ENCODE measurements at places on chromosomes 1 and 21. TPM values are rescaled to one million over a fixed set of nuclear protein-coding genes. Genes with fewer than 3 reads are reported as not detected.

DNA sequence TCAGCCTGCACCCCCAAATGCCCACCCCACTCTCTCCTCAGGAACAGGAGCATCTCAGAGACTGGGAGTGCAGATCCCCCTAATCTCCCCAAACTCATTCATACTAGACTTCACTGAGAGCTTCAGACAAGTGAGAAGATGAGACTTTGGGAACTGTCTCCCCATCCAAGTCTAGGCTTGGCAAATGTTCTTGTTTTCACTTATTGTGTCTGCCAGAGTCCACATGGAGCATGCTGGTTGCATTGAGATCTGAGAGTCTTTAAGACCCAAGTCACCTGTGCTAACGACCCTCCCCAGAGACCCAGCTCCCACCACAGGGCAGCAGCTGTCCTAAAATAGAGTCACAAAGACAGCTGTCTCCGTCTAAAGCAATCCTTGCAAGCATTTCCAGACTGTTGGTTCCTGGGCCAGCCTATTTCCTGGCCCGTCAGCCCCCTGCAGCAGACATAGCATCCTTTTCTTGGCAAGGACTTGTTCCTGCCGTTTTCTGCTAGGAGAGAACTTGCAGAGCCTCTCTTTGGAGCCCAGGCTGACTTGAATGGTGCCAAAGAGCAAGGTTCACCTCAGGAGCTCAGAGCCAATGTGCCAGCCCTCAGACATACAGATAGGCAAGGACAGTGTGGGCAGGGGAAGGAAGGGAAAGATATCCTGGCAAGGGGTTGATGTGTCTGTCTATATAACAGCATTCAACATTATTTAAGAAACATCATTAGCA lies 1.9 kb upstream of the CNTN2 start:
- H3K4me1 ChIP-seq, result peaks cover 37% of the 10 kb centered on the region
- peak overlapping the region; percentile 56 for H3K27ac ChIP-seq
- DNase-seq, result no peak
- H3K4me3 ChIP-seq, result peak overlapping the region; percentile 10
- H3K36me3 ChIP-seq, result no peaks in the 10 kb centered on the region

- DNase-seq, result no peak
- no peaks in the 10 kb centered on the region for H3K36me3 ChIP-seq
- no peak overlapping the region for H3K4me3 ChIP-seq
Observed at GRCh38 chr1:38815903-38816627, 43.5 kb downstream of the RRAGC start.

- peaks cover 22% of the 10 kb centered on the region for H3K27me3 ChIP-seq
- no peak overlapping the region for H3K27ac ChIP-seq
- no peak for DNase-seq
- no peaks in the 10 kb centered on the region for H3K36me3 ChIP-seq
- H3K4me3 ChIP-seq, result peak overlapping the region; percentile 86
Observed at GRCh38 chr1:38047603-38048141, 1.1 kb upstream of the POU3F1 start.

DNA sequence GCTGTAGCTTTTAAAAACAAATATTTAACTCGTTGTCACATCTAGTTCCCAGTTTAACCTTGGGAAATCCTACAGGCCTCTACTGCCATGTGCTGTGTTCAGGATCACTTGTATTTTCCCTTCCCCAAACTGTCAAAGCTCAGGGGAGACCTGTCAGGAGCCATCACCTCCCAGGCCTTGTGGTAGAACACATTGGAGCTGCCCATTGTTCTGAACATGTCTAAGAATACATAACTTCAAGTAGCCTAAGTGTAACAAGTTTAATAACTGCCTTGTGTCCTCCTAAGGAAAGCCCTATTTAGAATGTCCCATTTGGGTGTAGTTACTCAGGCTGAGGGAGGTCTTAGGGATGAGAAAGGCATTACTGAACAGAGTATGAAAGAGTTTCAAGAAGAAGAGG lies 28.6 kb upstream of the PIGC start:
- H3K4me3 ChIP-seq, result no peak overlapping the region
- no peaks in the 10 kb centered on the region for H3K27me3 ChIP-seq
- no peaks in the 10 kb centered on the region for H3K36me3 ChIP-seq
- no peaks in the 10 kb centered on the region for H3K4me1 ChIP-seq

- H3K4me3 ChIP-seq, result no peak overlapping the region
- no peak overlapping the region for H3K27ac ChIP-seq
- no peak for DNase-seq
- peaks cover 6% of the 10 kb centered on the region for H3K36me3 ChIP-seq
Observed at GRCh38 chr1:161480381-161481035, 24.7 kb upstream of the FCGR2A start.

- peak overlapping the region; percentile 99 for H3K4me3 ChIP-seq
- peak; percentile 35 for DNase-seq
- H3K36me3 ChIP-seq, result no peaks in the 10 kb centered on the region
- H3K27me3 ChIP-seq, result peaks cover 20% of the 10 kb centered on the region
- peaks cover 11% of the 10 kb centered on the region for H3K4me1 ChIP-seq
- H3K27ac ChIP-seq, result peak overlapping the region; percentile 77
Observed at GRCh38 chr1:69568421-69569174, 876 bp downstream of the LRRC7 start.

- no peak overlapping the region for H3K4me3 ChIP-seq
- H3K27ac ChIP-seq, result no peak overlapping the region
- no peaks in the 10 kb centered on the region for H3K4me1 ChIP-seq
- no peak for DNase-seq
- peaks cover 8% of the 10 kb centered on the region for H3K36me3 ChIP-seq
Observed at GRCh38 chr1:86082183-86082582, 74.4 kb downstream of the COL24A1 start.

DNA sequence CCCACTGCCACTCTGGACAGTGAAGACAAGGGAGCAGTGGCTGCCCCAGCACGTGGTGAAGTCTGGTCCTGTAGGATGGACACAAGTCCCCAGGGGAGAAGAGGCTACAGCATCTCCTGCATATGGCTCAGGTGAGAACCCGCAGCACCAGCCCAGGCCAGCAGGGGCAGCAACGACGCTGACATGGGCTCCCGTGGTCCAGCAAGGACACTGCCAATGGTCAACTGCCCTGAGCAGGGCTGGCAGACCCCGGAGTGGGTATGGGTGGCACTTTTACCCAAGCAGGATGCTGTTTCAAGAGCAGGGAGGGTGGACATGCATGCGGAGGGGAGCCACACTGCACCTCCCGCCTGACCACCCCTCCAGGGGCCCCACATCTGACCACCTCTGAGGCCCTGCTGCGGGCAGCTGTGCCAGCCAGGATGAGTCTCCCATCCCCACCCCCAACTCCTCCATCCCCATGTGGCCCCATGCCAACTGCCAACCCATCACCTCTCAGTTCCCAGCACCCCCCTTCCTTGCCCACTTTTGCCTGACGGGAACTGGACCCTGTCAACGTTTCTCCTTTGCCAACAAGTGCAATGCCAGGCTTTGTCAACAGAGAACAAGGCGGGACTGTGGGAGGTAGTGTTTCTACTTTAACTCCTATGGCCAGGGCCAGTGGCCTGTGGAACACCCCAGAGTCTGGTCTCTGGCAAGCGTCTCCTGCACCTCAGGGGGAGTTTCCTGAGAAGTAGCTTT lies 8.6 kb downstream of the MORN1 start:
- no peak overlapping the region for H3K4me3 ChIP-seq
- H3K36me3 ChIP-seq, result peaks cover 5% of the 10 kb centered on the region
- H3K27me3 ChIP-seq, result peaks cover 6% of the 10 kb centered on the region
- peak; percentile 77 for DNase-seq
- H3K4me1 ChIP-seq, result peaks cover 26% of the 10 kb centered on the region

GRCh38 chr1:193676996-193677549 lies 490.7 kb upstream of the B3GALT2 start:
- H3K4me1 ChIP-seq, result peaks cover 10% of the 10 kb centered on the region
- H3K27me3 ChIP-seq, result no peaks in the 10 kb centered on the region
- DNase-seq, result no peak
- no peaks in the 10 kb centered on the region for H3K36me3 ChIP-seq
- no peak overlapping the region for H3K27ac ChIP-seq
- no peak overlapping the region for H3K4me3 ChIP-seq

- H3K4me3 ChIP-seq, result no peak overlapping the region
- H3K27ac ChIP-seq, result no peak overlapping the region
- no peaks in the 10 kb centered on the region for H3K36me3 ChIP-seq
- DNase-seq, result no peak
- peaks cover 3% of the 10 kb centered on the region for H3K4me1 ChIP-seq
Observed at GRCh38 chr1:62724430-62724829, 36.2 kb upstream of the DOCK7 start.

DNA sequence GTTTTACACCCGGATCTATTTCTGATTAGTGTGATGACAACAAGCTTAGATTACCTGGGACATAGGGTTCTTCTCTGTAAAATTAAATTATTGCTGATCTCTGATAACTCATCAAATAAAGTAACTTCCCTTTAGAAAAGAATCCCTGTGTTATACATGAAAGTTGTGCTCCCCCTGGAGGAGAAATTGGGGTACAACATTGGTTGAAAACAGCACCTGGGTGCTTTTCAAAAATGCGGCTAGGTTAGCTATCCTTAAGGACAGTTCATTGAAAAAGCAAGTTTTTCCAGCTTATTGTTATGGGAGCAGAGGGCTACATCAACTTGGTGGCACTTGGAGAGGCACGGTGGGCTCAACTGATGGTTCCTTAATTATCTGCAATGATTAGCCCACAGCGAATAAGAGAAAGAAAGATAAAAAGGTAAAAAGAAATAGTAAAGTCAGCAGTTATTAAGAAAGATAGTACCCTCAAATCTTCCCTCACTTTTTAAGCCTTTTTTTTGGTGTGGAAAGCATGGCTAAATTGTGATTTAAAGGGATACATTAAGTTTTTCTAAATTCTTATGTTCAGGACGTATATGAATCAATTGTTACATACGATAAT lies 97.8 kb downstream of the FMN2 start:
- H3K4me1 ChIP-seq, result peaks cover 26% of the 10 kb centered on the region
- no peaks in the 10 kb centered on the region for H3K36me3 ChIP-seq
- H3K27me3 ChIP-seq, result peaks cover 4% of the 10 kb centered on the region

- no peaks in the 10 kb centered on the region for H3K36me3 ChIP-seq
- no peaks in the 10 kb centered on the region for H3K4me1 ChIP-seq
- DNase-seq, result no peak
- H3K27me3 ChIP-seq, result no peaks in the 10 kb centered on the region
Observed at GRCh38 chr1:71413441-71414175, 332.8 kb upstream of the ZRANB2 start.

DNA sequence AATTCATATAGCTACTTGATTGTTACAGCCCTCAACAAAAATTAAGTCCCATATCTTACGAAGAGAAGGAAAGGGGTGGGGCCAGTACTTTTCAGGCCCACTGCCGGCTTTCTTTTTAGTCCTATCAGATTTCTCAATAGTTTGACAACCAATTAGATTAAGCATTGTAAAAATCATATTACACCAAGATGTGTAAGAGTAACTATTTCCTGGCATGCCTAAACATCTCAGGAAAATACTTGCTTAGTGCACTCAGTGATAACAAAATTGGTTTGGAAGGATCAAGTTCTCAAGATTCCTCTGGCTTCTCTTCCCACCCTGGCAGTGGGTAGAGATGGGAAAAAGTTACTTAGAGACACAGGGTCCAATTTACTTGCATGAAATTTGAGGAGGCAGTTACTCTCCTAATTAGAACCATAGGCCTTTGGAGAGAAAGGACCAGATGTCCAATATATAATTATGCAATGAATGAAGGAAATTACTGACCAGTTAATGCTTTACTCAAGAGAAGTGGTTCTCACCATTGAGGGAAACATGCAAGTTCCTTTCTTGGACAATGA lies 30.1 kb downstream of the STPG1 start:
- peaks cover 3% of the 10 kb centered on the region for H3K27me3 ChIP-seq
- H3K4me1 ChIP-seq, result peaks cover 10% of the 10 kb centered on the region
- H3K4me3 ChIP-seq, result no peak overlapping the region
- no peak overlapping the region for H3K27ac ChIP-seq
- DNase-seq, result no peak
- no peaks in the 10 kb centered on the region for H3K36me3 ChIP-seq

DNA sequence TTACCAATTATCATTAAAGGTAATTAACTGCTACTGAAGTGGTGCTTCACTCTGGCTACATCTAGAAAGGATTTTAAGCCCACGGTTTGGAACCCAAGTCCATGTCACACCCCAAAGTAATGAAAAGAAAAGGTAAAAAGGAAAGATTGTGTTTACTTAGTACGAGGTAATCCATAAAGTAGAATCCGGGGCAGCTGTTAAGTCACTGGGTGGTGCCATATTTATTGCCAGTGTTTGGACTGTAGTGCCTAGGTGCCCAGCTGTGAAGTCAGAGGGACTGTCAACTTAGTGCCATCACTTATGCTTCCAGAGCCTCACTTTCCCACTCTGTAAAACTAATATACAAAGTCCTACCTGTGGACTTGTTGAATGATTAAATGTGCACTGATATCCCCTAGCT lies 52.2 kb upstream of the GRHL3 start:
- no peak for DNase-seq
- no peaks in the 10 kb centered on the region for H3K4me1 ChIP-seq
- peaks cover 2% of the 10 kb centered on the region for H3K27me3 ChIP-seq
- peaks cover 4% of the 10 kb centered on the region for H3K36me3 ChIP-seq

DNA sequence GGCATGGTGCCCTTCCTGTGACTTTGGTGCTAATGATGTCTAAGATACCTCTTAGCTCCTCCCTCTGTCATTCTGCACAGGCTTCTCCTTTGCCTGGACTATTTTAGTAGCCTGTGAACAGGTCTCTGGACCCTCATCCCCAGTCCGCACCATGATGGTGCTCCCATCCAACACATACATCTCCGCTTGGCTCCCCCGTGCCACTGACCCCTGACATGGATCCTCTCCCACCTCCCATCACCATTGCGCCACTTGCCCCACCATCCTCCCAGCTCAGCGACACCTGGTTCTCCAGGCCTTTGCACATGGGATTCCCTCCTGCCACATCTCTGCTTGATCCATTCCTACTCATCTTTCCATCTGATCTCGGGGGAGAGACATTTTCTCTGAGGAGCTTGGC lies 33.9 kb downstream of the RUNX3 start:
- H3K36me3 ChIP-seq, result peaks cover 11% of the 10 kb centered on the region
- no peak overlapping the region for H3K4me3 ChIP-seq
- H3K27ac ChIP-seq, result no peak overlapping the region
- DNase-seq, result no peak
- peaks cover 17% of the 10 kb centered on the region for H3K4me1 ChIP-seq
- H3K27me3 ChIP-seq, result peaks cover 7% of the 10 kb centered on the region

DNA sequence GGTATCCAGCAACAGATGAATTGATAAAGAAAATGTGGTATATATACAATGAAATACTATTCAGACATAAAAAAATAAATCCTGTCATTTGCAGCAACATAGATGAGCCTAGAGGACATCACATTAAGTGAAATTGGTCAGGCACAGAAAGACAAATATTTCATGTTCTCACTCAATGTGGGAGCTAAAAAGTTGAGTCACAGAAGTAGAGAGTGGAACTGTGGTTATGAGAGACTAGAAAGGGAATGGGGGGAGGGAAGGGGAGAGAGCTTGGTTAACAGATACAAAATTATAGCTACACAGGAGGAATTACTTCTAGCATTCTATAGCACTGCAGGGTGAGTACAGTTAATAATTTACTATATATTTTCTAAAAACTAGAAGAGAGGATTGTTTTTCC lies 37.1 kb upstream of the SERPINC1 start:
- H3K4me1 ChIP-seq, result no peaks in the 10 kb centered on the region
- DNase-seq, result no peak
- no peaks in the 10 kb centered on the region for H3K27me3 ChIP-seq

GRCh38 chr1:52569449-52570210 lies 16.7 kb upstream of the TUT4 start:
- no peak overlapping the region for H3K27ac ChIP-seq
- H3K4me3 ChIP-seq, result no peak overlapping the region
- H3K4me1 ChIP-seq, result no peaks in the 10 kb centered on the region
- H3K27me3 ChIP-seq, result peaks cover 3% of the 10 kb centered on the region
- H3K36me3 ChIP-seq, result no peaks in the 10 kb centered on the region
- no peak for DNase-seq

ANGPTL1 gene
- not detected for total RNA-seq

CCDC17 gene
- 3.8 TPM for total RNA-seq

C1orf122 gene
- total RNA-seq, result 57.3 TPM

RSPH1 gene
- total RNA-seq, result 0.42 TPM

SYCP1 gene
- not detected for total RNA-seq

PADI1 gene
- not detected for total RNA-seq

ORC1 gene
- 3.4 TPM for total RNA-seq

AIRE gene
- total RNA-seq, result not detected

MNDA gene
- not detected for total RNA-seq

CCDC27 gene
- not detected for total RNA-seq
